ENCODE measurements at places on chromosomes 4 and X.

GRCh38 chr4:69518538-69519198, 23.0 kb upstream of the UGT2B4 start:
- no peak for DNase-seq

DNA sequence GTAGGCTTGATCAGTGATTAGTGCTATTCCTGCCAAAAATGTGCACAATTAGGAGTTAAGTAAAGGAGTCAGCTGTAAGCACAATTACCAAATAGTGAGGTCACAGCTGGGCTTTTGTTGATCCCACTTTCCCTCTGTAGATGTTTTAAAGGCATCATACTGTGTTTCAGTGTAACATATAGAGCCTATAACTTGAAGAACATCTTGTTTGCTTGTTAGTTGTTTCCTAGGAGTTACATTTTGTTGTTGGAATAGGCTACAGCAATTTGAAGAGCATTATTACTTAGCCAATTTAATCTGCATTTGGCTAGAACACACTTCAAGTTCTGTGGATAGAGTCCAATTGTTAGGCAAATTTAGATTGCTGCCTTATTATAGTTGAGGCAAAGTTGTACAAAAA, 210.7 kb upstream of the MAD2L1 start:
- DNase-seq: no peak

- no peak for DNase-seq
Measured at GRCh38 chr4:47275595-47275994, 187.9 kb downstream of the COMMD8 start.

DNA sequence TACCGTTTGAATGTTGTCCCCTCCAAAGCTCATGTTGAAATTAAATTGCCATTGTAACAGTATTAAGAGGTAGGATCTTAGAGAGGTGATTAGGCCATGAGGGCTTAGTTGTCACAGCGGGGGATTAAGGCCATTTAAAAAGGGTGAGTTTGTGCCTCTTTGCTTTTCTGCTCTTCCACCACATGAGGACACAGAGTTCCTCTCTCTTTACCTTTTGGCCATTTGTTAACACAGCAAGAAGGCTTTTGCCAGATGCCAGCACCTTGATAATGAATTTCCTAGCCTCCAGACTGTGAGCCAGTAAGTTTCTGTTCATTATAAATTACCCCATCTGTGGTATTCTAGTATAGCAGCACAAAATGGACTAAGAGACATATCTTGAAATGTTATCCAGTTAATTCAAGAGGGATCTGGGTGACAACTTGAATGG, 7.8 kb upstream of the HERC3 start:
- DNase-seq: no peak

- DNase-seq: no peak
Measured at GRCh38 chr4:109378511-109378910, 55.1 kb upstream of the SEC24B start.

- DNase-seq: no peak
Measured at GRCh38 chrX:104329731-104330130, 75.0 kb upstream of the ESX1 start.

DNA sequence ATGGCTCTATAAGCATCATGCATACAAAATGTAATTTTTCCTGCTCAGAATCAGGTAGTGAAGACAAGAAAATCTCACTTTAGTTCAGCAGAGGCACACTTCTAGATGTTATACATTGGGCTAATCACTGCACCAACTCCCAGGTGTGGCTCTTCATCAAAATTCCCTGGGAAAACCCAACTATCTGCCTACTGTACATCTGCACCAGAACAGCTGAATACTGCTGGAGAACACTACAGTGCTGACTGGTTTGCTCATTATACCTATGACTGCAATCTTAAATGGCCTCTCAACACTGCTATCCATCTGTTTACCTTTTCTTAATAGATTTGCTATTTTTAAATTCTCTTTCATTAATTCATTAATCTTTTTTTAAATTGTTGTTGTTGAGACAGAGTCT, 92.0 kb downstream of the UGT8 start:
- no peak for DNase-seq

DNA sequence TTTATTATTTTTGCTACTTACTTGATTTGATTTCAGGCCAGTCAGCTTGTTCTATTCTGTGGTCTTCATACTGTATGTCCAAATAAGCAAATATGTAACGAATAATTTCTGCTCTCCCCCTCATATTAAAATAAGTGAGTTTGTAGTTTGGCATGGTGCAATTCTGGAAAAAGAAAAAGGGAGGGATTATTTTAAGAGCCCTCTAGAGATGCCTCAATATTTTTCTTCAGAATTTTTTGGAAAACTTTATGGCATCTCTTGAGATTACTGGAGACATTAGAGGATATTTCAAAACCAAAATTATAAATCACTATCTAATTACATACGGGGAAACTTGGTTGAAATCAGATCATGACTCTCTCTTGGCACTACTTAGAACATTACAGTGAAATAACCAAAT, 8.2 kb downstream of the HPGDS start:
- no peak for DNase-seq

DNA sequence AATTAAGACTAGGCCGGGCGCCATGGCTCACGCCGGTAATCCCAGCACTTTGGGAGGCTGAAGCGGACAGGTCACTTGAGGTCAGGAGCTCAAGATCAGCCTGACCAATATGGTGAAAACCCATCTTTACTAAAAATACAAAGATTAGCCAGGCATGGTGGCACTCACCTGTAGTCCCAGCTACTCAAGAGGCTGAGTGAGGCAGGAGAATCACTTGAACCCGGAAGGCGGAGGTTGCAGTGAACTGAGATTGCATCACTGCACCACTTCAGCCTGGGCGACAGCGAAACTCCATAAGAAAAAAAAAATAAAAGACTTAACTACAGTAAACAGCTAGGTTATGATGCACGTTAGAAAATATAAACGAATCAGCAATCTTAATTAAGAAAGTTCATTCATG, 216.0 kb upstream of the TEX13C start:
- DNase-seq: no peak

DNA sequence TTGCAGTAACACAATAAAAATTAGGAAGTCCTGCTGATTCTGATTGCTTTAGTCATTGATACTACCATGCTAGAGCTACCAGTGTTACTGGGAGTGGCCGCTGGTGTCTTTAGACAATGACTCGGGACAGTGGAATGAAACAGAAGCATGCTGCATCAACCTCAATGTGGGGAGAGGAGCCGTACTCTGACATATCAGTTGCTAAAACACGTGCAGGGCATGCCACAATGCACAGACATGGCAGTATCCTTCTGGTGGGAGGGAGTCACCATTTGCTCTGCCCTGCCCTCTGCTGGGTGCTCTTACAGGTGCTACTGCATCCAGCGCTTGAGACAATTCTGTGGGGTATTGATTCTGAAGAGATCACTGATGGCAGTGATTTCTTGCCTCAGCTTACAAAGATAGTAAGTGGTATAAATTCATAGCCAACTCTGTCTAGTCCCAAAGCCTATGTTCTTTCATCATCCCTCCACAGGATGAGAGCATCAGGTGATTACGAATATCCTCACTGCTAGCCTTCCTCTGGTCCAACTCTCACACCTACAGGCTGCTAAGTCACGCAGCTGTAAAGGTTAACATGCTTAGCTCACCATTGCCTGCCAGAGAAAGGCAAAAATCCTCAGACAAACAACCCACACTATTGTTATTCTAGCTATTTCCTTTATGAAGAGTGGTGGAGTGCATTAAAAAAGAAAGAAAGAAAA, 43.7 kb downstream of the NSG1 start:
- DNase-seq: no peak

- no peak for DNase-seq
Measured at GRCh38 chr4:185192059-185192458, 11.7 kb downstream of the CFAP97 start.

GRCh38 chr4:81827577-81828202, 356.0 kb upstream of the RASGEF1B start:
- DNase-seq: no peak

DNA sequence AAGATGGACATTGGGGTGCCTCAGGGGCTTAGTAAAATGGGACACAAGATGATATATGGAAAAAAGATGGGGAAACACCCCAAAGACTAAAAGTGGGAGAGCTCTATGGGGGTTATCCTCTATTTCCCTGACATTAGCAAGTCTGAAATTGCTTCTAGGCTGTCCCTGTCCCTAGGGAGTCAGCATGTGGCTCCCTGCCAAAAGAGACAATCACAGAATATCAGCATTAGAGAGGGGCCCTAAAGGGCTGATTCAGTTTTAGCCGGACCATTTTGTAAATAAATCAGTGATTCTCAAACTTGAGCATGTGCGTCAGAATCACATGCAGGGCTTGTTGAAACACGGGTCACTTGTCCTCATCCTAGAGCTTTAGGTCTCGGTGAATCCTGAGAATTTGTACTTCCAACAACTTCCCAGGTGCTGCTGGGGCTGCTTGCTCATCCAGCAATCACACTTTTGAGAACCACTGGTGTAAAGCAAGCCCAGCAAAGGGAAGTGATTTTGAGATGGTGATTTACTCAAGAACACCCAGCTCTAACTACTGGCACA, 165.3 kb upstream of the DGKK start:
- DNase-seq: no peak

DNA sequence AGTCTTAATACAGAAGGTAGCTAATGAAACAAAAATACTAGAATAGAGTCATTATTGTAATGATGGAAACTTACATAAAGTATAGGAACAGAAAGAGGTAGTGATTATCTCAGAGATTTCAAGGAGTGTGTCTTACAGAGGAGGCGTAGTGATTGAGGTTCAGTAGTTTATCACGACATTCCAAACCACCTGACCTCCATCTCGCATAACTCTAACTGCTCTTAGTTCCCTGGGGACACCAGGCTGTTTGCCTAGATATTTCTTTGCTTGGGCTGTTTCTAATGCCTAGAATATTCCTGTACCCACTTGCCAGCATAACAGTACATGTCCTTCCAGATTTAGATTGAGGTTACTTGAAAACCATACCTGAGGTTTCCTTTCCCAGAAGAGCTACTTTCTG, 29.1 kb downstream of the STAG2 start:
- no peak for DNase-seq

DNA sequence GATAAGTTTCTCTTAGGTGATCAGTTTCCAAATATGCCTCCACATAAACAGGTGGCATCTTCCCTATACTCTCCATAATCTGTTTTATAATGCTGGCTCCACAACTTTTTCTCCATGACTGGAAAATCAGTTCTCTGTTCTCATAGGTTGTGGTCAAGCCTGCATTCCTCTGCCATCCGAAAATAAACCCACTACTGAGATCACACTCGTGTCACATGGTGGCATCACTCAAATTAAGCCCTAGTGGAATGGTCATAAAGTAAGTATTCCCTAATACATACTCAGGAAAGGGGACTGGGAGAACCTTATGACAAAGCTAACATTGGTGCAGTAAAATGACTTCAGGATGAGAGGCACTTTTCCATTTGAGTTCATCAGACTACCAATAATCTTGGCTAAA, 37.6 kb downstream of the MAGED4B start:
- no peak for DNase-seq

- no peak for DNase-seq
Measured at GRCh38 chrX:130994671-130995070, 63.5 kb upstream of the ARHGAP36 start.

- DNase-seq: no peak
Measured at GRCh38 chr4:183142571-183143550, 43.8 kb downstream of the WWC2 start.

DNA sequence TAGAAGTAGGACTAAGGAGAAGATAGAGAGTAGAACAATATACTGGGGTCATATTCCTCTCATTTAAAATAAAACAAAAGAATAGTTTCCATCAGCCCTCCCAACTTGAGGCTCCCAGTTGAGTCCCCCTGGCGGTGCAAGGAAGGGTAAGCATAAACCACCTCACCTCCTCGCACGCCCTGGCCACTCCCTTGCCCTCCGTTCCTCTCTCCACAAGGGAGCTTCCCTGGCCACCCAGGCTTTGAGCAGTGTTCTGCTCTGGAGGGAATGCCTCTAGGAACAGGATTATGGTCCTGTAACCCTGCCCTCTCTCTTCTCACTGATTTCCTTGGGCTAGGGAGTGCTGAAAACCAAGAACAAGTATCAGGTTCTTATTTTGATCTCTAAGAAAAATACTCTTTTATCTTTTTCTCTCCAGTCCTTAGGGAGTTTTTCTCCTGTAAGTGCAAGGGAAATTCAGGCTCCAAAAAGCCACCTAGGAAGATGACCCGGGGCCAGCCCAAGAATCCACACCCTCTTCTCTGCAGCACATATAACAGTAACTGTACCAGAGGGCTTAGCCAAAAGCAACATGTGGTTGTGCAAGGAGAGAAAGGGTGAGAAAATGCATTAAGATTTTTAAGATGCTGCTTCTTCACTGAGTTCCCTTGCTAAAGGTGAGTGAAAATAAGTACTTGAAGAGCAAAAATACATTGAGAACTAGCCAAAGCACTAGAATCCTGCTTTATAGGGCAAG, 69.9 kb downstream of the USP38 start:
- no peak for DNase-seq

- DNase-seq: no peak
Measured at GRCh38 chr4:5126857-5127256, 75.6 kb downstream of the STK32B start.

- DNase-seq: no peak
Measured at GRCh38 chr4:117400039-117400835, 314.9 kb upstream of the TRAM1L1 start.

- DNase-seq: no peak
Measured at GRCh38 chrX:15946783-15947580, 92.4 kb upstream of the AP1S2 start.

GRCh38 chr4:94177822-94178221, 29.8 kb upstream of the SMARCAD1 start:
- DNase-seq: no peak

DNA sequence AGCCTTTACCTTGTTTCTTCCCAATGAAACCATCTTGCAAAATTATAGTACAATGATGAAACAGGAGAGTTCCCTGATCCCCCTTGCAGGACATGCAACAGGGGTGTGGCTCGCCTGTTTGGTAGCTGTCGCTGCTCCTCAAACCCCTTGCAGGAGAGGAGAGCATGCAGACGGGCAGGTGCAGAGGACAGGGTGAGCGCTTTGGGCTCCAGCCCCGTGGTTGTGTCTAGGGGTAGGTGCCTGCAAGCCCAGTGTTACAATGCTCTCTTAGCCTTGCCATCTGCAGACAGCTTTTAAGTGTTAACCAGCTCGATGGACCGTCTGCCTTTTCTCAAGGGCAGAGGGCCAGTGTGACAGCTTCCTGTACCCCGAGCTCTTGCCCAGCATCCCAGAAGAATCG, 102.0 kb downstream of the TAB3 start:
- DNase-seq: no peak

Measured in activated CD4-positive, alpha-beta T cell treated with anti-CD3 and anti-CD28 coated beads for 1 hour (primary cell).